ENCODE measurements at places on chromosomes 1 and 21.

DNA sequence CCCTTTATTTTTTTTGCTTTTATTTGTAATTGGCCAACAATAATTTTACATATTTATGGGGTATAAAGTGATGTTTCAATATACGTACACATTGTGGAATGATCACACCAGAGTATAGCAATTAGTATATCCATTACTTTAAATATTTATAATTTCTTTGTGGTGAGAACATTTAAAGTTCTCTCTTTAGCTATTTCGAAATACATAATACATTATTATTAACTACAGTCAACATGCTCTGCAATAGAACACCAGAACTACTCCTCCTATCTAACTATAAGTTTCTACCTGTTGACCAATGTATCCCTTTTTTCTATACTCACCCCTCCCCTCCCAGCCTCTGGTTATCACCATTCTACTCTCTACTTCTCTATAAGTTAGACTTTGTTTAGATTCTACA, 77.4 kb downstream of the SCMH1 start:
- DNase-seq = no peak

DNA sequence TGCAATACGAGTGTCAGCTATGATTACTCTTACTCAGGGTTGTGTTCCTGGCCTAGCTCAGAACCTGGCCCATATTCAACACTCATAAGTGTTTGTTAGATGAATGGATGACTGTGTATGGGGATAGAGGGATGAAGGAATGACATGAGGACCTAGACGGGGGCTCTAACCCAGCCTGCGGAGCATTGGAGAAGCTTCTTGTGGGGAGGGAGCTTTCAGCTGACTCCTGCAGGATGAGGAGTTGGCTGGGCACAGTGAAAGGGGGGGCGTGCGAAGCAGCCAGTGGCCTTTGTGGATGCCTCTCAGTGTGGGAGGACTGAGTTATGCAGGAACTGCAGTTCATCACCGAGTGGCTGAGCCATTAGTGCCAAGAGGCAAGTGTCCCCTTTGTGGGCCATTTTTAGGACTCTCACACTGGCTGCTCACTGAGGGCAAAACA, 1.2 kb upstream of the EXTL1 start:
- peak; percentile 27 for DNase-seq

GRCh38 chr1:97144527-97144926, 422.9 kb downstream of the PTBP2 start:
- peak; percentile 81 for DNase-seq

DNA sequence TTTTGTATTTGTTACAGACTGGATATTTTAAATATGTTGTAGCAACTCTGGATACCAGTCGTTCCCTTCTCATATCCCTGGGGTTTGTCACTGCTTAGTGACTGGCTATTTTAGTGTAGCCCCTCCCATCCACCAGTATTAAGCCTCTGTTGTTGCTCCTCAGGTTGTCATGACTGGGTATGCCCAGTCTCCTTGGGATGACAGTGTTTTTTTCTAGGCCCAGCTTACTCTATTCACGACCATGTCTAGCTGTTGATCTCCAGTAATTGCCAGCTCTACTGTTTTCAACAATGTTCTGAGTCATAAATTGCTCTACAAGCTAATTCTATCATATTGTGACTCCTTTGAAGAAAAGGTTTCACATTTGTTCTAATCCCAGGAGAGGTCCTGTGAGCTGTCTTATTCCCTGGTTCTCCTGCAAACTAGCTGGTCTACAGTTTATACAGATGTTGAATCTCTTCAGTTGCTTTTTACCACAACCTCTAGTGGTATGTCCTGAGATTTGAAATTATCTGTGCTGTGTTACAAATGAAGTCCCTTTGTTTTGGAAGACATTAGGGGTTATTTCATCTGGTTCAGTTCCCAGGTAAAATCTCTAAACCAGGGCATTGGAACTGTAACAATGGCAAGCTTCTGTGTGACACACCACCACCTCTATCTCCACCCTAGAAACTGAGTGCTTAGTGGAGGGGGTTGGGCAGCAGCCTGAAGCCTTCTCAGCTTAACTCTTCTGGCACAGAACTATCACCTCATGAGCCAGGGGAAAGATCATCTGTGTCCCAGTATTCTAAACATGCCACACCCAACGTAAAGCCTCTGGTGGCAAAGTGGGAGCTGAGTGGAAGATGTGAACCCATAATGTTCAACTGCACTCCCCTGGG, 124.6 kb downstream of the TRIM33 start:
- no peak for DNase-seq

GRCh38 chr1:204878621-204879234, 8.1 kb downstream of the NFASC start:
- DNase-seq = no peak

- DNase-seq = no peak
Measured at GRCh38 chr1:226659641-226660040, 79.4 kb downstream of the ITPKB start.

GRCh38 chr1:169260478-169261151, 107.0 kb downstream of the NME7 start:
- DNase-seq = no peak

DNA sequence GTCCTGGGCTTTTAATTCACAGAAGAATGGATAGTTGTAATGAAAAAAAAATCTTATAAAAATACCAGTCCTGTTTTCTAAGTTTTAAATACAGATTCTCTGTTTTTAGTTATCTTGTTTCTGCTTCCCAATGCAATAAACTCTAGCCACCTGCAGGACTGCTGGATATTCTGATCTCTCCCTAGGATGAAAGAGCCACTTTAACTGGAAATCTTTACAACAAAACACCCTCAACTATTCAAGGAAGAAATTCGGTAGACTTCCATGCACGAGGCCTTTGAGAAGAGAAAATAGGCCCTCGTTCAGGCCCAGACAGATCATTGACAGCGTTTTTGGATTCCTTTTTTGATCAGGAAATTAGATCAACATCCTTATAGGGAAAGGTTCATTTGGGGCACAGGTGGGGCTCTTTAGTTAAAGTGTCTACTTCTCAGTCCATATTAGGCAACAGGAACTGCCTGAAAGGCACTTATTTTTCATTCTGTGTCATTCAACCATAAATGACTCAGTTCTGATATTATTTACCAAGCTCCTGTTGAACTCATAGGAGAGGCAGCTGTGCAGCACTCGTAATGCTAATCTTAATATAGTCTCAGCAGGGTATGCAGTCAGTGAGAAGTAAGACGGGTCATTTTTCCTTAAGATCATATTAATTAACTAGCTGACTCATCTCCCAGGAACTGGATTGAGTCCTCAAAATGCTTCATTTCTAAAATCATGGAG, 71.1 kb upstream of the ERRFI1 start:
- peak; percentile 95 for DNase-seq

GRCh38 chr21:29258626-29259338, 39.9 kb upstream of the BACH1 start:
- peak; percentile 77 for DNase-seq

GRCh38 chr1:169618367-169618766, 11.6 kb downstream of the SELP start:
- DNase-seq = no peak

DNA sequence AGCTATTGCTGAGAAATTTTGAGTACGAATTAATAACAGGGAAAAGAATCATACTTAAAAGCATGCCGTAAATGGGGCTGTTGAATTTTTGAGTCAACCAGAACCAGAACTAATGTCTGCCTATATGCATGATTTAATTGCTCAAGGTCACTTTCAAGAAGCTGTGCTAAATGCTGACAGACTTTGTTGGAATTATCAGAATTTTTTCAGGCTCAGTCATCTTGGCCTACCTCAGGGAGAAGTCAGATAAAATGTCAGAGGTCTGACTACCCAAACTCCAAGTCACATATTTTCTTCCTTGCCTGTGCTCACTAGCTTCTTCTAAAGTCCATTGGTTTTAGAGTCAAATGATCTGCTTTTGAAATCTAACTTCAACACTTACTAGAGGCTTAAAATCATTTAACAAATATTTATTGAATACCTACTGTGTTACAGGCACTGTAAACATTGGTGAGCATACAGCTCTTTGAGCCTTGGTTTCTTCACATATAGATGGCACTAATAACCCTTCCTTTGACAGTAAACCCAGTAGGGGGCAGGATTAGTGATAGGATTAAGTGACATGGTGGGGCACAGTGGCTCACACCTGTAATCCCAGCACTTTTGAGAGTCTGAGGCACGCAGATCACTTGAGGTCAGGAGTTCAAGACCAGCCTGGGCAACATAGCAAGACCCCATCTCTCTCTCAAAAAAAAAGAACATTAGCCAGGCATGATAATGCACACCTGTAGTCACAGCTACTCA, 121.2 kb upstream of the SLC44A3 start:
- DNase-seq = no peak

- peak; percentile 45 for DNase-seq
Measured at GRCh38 chr21:42818328-42818749, 61.0 kb downstream of the WDR4 start.

DNA sequence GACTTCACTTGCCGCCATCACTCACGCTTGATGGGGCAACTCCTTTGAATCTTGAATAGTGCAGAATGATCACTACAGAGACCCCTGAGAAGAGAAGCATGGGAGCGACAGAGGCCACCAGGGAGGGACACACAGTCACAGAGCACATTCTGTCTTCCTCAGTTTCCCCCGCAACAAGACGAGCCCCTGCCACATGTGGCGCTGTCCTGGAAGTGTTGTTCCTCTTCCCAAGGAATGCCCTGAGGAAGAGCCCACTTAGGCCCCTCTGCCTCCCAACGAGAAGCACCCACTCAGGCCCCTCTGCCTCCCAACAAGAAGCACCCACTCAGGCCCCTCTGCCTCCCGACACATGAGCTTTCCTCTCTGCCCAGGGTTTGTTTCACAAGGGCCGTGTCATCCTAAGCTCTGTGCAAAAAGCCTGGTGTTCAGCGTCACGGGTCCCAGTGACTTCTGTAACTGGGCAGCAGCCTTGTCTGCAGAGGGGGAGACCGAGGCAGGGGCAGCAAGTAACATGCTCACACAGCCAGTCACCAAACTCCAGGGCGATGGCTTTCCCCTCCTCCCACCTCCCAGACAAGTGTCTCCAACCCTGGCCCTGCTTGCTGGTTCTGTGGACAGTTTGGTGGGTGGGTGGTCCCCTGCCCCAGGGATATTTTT, 19.8 kb downstream of the SLC37A1 start:
- DNase-seq = no peak

- no peak for DNase-seq
Measured at GRCh38 chr1:38605063-38605462, 254.5 kb downstream of the RRAGC start.

GRCh38 chr1:210819266-210819665, 314.7 kb downstream of the KCNH1 start:
- DNase-seq = no peak

DNA sequence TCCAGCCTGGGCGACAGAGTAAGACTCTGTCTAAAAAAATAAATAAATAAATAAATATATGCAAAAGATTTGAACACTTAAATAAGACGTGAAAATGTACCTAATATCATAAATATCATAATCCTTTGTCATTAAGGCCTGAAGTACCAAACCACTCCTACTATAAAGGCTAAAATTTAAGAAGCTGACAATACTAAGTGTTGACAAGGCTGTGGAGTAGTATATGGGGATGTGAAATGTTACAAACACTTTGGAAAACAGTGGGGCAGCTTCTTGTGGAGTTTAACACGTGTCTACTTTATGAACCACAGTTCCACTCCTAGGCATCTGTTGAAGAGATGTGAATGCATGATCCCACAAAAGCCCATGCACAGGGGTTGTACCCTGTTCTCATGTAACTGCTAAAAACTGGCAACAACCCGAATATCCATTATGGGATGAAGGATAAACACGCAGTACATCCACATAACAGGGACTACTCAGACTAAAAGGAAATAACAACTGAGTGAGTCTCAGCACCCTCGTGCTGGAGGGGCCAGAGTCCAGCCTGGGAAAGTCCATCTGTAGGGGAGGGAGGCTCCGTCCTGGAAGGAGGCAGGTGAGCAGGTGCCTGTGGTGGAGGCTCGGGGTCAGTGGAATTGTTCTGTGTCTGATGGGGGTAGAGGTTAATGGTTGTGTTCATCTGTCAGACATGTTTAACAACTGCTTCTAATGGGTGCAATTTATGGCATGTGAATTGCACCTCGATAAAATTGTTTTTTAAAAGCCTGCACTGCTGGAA, 6.7 kb upstream of the SLC19A1 start:
- no peak for DNase-seq

GRCh38 chr1:212692774-212693644, 6.6 kb downstream of the BATF3 start:
- DNase-seq = peak; percentile 67

GRCh38 chr1:72557446-72558049, 275.2 kb upstream of the NEGR1 start:
- DNase-seq = peak; percentile 21

GRCh38 chr1:31335007-31335406, 37.9 kb downstream of the FABP3 start:
- peak; percentile 37 for DNase-seq

- DNase-seq = peak; percentile 81
Measured at GRCh38 chr1:210328746-210329503, at the start of gene HHAT. HHAT (plus strand) TSS chr1:210328902; CDS start chr1:210348976, 20,074 bp downstream.

GRCh38 chr1:46520063-46520911, 30.7 kb downstream of the DMBX1 start:
- DNase-seq = peak; percentile 68

DNA sequence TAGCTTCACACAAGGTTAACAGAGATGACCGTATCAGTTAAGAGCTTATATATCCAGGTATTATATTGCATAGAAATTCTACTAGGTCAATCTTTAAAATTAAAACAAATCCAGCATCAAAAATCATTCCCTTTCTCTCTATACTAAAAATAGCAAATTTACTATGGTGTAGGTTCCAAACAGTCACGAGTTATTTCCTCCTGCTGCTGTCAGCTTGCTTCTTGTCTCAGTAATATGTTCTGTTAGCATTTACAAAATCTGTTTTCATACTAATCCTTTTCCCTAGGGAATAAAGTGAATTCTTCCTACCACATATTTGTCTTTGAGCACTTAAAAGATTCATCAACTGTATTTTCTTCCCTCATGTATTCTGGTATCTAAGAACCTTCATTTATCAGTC, 2.5 kb downstream of the WDR26 start:
- no peak for DNase-seq

- DNase-seq = no peak
Measured at GRCh38 chr1:245380790-245381535, 226.2 kb downstream of the KIF26B start.

Data from mammary epithelial cell (primary cell).